ENCODE measurements at places on chromosomes 1 and 21.

GRCh38 chr1:110541906-110542395 lies 23.0 kb upstream of the KCNA10 start:
- no peak for DNase-seq

GRCh38 chr1:233376382-233377110 lies 49.0 kb downstream of the MAP3K21 start:
- DNase-seq = no peak

GRCh38 chr1:48889615-48890014 lies 112.9 kb upstream of the BEND5 start:
- DNase-seq = no peak

DNA sequence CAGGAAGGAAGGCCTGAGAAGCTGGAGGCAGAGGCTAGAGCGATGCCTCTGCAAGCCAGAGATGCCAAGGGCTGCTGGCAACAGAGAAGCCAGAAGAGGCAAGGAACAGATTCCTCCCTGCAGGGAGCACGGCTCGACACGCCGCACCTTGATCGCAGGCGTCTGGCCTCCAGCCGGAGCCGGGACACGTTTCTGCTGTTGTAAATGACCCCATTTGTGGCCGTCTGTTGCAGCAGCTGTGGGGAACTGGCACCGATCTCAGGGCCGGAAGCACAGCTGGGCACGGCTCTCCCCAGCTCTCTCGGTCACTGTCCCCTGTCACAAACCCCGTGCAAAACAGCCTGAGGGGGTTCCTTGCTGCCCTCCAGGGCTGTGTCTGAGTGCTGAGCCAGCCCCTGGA lies 59.6 kb downstream of the SIK1 start:
- DNase-seq = no peak

DNA sequence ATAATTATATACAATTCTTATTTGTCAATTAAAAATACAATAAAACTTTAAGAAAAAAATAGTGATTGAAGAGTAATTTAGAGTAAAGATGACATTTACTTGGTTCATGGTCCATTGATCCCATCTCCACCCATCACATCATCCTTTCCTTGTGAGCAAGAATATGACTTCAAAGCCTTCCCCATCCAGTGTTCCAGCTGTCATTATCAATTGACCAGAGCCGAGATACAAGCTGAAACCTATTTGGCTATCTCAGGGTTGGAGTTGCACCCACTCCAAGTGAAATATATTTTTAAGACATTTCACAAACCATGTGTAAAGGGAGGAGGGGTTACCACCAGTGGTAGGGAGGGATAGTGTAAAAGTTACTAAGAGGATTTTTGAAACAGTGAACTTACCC lies 428.9 kb upstream of the C1orf87 start:
- DNase-seq = no peak

DNA sequence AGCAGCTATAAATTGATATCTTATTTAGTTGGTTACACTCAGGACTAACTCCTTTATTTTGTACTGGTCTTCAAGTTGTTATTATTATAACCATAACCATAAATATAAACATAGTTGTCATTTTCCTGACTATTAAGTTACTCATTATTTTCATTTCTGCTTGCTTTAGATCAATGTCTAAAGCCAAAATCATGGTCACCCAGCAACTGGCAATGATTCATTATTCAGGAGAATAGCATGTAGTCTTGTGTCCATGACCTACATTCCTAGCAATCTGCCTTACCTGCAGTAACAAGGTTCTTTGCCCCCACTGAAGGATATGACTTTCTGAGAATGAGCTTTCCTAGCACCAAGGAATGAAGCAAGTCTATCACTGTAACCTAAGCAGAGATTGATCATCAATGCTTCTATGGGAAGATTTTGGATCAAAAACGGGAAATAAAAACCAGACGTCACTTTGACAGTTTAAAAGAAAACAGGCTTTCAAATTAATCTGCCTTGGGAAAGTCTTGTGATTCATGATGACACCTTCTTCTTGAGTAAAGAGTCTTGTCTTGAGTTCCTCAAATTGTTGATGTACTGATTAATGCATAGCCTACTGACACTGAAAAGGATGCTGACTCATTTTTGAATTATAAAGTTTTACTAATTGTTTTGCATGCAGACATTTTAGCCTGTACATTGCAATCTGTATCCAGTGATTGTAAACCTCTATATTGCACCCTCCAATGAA lies 203.3 kb upstream of the IVNS1ABP start:
- DNase-seq = no peak

DNA sequence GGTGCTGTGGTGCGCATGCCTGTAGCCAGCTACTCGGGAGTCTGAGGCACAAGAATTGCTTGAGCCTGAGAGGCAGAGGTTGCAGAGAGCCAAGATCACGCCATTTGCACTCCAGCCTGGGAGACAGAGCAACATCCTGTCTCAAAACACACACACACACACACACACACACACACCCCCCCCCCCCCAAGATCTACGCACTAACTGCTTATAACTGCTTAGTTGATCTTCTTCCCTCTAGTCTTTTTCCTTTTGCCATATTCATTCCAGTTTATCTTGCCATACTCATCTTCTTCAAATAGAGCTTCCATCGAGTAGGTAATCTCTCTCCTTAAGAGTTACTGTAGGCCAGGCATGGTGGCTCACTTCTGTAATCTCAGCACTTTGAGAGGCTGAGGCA lies 20.9 kb downstream of the EPB41 start:
- no peak for DNase-seq

DNA sequence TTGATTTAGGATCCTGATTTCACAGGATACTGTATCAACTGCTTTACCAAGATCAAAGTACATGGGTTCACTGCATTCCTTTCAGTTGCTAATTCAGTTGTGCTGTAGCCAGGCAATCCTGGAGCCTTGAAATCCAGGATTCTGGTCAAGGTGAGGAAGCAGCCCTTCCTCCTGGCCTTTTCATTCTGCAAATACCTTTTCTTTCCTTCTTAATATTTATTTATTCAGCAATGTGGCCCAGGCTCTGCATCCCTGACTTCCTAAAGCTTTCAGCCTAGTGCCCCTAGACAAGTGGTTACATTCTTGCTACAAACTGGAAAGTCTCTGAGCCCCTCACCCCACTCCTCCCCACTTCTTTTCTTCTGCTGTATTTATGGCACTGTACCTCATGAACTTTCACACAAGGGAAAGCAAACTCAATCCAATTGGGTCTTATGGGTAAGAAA lies 16.2 kb downstream of the LRRC8D start:
- no peak for DNase-seq

DNA sequence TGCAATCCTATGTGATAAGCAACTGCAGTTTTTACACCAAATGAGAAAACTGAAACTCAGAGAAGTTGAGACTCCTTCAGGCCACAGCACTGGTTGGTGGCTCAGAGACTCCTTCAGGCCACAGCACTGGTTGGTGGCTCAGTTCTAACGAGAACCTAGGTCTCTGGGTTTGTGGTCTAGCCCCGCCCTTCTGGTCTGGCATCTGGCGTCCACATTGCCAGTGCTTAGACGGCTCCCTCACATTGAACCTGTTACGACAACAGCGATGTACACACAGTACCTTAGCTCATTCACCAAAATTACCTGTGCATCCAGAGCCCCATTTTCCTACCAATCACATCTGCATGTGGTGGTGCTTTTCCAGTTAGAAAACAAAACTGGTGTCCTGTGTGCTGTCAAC lies 66.1 kb downstream of the NID1 start:
- no peak for DNase-seq

DNA sequence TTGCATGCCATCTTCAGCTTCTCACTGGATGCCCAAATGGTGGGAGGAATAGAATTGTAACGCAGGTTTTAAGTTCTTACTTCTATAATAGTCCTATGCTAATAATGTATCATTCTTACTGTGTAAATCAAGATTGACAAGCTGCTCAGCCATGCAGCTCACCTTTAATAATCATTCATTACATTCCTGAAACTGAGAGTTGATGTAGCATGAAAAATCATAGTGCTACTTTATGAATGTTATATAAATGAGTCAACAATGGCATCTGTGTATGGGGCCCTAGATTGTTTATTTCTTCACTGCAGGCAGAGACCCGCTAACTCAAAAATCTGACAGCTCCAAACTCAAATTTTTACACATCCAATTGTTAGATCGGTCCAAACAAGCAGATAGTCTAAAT lies 34.4 kb downstream of the FH start:
- no peak for DNase-seq
